Head of caudate nucleus (tissue), 42 donors: ENCODE measurements at places on chromosomes 2 and 18.

DNA sequence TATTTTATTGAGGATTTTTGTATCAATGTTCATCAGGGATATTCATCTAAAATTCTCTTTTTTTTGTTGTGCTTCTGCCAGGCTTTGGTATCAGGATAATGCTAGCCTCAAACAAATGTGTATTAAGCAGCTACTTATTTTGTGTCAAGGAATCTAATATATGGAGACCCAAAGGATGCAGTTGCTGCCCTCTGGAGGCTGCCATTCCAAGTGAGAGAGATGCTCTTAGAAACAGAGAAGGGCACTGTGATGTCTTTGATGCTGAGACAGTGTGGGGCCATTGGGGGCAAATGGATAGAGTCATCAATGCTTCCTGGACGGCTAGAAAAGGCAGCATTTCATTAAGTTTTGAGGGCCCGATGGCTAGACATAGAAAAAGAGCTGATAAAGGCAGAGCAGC is 292.6 kb downstream of the SETBP1 start:
- DNase-seq, result no peak

DNA sequence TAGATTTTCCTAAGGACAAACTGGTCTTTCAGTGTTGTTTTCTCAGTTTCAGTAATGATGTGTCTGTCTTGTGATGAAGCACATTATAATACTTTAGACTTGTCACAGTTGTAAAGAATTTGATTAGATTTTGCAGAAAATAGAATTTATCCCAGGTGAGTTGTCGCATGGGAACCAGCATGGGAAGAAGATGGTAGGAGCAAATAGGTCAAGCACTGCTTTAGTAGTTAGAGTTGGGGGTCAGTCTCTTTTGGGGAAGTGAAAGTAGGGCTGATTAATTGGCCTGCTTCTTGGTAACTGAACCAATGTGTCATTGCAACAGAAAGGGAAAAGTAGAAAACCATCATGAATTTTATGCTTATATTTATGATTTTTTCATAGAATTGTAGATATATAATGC is 153.2 kb upstream of the MYO3B start:
- DNase-seq, result no peak

- no peak for DNase-seq
Measured at GRCh38 chr2:220785178-220785577, 786.9 kb downstream of the EPHA4 start.

GRCh38 chr2:203802342-203803052 is 65.1 kb upstream of the CTLA4 start:
- no peak for DNase-seq

DNA sequence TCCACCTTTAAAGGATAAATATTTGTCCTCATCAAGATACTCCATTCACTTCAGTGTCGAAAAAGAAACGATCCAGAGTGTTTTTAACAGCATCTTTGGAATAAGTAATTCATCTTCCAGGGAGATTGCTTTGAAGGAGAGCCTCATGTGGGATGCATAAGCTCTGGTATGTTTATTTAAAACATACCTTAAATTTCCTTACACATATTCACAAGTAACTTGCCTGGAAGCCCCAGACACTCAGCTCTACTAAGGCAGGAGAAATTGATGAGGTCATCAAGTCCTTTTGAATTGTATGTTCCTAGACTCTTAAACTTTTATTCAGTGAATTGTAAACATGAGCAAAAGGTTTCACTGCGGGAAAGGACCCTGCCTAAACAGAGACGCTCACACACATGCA is 103.0 kb downstream of the CDK15 start:
- DNase-seq, result no peak

DNA sequence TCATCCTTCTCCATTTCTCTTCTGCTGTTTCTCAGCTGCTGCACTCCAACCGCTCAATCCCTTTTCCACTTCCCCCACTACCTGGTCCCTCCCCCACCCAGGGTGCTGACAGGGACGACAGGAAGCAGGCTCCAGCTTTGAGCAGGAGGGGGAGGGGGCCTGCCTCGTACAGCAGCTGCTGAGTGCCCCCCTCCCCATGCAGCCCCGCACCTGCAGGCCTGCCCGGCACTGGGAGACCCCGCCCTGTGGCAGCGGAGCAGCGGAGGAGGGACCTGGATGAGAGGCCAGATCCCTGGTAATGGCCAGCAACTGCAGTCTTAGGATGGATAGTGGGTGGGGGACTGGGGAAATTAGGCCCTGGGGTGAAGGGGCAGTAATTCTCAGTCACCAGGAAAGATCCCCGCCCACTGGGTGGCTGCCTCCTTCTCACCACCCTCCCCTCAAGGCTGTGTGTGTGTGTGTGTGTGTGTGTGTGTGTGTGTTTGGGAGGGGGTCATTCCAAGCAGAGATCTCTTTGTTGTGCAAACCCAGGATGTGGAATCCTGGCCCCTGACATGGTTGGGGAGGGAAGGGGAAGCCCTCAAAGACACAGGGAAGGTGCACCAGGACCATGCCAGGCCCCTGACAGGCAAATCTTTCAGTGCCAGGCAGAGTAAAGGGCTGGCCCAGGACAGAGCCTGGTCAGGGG is 6.8 kb upstream of the CRYBA2 start:
- DNase-seq, result no peak

DNA sequence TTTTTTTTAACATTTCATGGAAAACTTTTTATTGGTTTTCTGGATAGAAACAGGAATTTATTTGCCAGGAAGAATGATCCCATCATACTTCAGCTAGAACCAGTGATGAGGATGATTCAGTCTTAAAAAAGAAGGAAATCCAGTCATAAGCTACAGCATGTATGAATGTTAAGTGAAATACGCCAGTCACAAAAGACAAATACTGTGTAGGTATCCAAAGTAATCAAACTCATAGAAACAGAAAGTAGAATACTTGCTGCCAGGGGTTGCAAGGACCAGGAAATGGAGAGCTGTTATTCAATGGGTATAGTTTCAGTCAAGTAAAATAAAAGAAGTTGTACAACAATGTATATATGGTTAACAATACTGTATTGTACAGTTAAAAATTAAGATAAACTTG is 21.3 kb downstream of the PSME4 start:
- DNase-seq, result no peak

DNA sequence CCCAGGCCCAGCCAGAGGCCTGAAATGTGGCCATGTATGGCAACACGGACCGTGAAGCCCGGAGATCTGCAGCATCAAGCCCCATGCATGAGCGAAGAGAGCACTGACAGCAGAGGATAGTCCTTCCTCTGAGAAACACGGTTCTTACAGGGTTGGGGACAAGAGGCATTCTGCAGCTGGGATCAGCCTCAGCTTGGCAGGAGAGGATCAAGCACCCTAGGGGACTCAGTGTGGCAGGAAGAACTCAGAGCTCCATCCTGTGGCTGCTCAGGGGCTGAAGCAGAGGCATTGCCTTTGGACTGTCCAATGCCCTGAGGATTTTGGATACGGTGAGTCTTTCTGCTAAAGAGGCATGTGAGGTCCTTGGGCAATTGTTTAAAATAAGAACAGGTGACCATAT is 368.7 kb downstream of the ZNF516 start:
- no peak for DNase-seq

DNA sequence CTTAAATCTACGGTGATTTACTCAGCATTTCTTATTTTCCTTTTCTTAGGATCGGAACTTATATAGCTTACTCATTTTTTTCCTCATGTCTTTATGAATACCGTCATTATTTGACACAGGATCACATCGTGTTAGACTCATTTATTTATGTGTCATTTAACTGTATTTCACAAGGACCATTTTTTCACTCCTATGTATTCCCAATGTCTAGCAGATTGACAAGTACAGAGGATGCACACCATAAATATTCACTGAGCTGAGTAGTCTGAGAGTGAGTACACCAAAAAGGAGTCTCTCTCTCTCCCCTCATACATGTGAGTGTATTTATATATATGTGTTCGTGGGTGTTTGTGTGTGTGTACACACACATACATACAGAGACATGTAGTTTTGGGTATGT is 573.5 kb downstream of the RNF144A start:
- no peak for DNase-seq

GRCh38 chr2:23412556-23413155 is 27.7 kb downstream of the KLHL29 start:
- no peak for DNase-seq
